ENCODE measurements at places on chromosomes 5 and 9.
A peak's percentile ranks its signal among the peaks of the same experiment; 100 is the strongest.

GRCh38 chr5:36607114-36607571 is 737 bp downstream of the SLC1A3 start:
- no peak for DNase-seq

GRCh38 chr9:77933019-77933418 is 98.6 kb downstream of the GNAQ start:
- DNase-seq: no peak

- no peak for DNase-seq
These were observed 946.3 kb upstream of the COX7C start for GRCh38 chr5:85671223-85671970.

DNA sequence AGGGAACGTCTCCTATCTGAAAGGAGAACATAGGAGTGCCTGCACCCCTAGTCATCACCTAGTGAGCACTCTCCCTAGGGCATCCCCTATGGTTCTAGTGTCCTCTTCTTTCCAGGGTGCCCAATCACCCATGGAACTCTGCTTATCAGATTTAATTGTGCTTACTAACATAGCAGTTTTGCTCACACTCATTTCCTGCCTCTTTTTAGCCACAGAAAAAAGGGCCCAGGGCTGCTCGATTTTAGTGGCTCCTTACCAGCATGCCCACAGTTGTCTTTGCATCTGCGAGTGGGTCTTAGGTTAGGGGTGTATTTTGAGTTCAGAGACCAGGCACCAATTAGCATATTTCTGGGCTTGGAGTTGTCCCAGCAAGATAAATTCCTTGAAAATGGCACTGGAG is 1110.2 kb downstream of the TAF11L14 start:
- no peak for DNase-seq

- DNase-seq: no peak
These were observed 61.4 kb downstream of the SLC44A1 start for GRCh38 chr9:105305856-105306255.

GRCh38 chr5:78927657-78928282 is 57.3 kb downstream of the ARSB start:
- no peak for DNase-seq

GRCh38 chr5:28809811-28810750 is 1771.7 kb upstream of the CDH9 start:
- DNase-seq: peak; percentile 7

- DNase-seq: no peak
These were observed 3.6 kb downstream of the TMEM252 start for GRCh38 chr9:68536876-68537615.

Data from activated gamma-delta T cell (primary cell).